T-cell (primary cell): ENCODE measurements at places on chromosomes 1 and 21.

GRCh38 chr1:226763905-226764264 is 24.8 kb upstream of the ITPKB start:
- DNase-seq = no peak

- no peak for DNase-seq
Observed at GRCh38 chr1:151583796-151584195, 28.1 kb upstream of the SNX27 start.

DNA sequence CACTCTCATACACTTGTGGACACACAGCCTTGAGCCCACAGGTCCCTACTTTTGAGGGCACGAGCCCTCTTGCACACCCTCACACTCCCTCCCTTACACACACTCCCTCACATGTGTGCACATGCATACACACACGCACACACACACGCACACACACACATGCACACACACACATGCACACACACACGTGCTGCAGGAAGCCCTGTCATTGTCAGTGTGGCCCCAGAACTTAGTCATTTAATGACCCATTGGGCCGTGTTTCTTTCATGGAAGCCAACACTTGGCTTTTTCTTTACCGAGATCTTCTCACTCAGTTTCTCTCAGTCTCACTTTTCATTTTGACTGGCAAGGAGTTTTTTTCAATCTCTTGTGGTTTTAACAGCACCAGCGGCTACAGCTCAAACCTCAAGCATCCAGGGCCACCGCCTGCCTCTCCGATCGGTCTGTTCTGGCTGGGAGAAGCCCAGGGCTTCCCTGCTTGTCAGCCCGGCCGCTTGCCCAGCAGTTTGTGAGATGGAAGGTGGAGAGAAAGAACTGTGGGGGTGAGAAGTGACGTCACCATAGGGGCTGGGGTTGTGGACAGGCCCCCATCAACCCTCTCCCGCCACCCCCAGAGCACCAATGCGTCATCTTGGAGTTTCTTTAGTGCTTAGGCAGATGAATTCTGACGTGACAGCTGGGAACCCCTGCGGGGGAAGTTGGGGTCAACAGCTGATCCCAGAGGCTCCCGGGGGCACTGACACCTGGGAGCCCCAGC is 15.8 kb upstream of the TNFRSF8 start:
- peak; percentile 23 for DNase-seq

- no peak for DNase-seq
Observed at GRCh38 chr1:85179522-85179921, 21.3 kb downstream of the SYDE2 start.

DNA sequence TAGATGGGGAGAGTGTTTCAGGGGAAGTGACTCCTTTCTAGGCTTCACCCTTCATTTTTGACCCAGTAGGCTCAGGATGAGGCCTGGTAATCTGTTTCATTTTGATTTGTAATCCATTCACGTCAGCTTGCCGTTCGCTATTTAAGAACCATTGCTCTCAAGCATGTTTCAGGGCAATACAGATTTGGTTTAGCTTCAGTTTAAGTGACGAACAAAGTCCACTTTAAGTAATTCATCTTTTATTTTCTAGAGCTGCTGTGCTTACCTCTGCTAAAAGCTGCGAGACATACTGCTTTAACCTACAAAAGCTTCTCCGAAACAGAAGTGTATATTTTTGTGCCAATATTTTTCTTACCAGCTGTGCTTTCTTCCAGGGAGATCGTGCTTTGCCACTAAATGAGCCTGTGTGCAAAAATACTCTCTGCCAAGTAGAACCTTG is 8.9 kb upstream of the FMO3 start:
- DNase-seq = no peak

DNA sequence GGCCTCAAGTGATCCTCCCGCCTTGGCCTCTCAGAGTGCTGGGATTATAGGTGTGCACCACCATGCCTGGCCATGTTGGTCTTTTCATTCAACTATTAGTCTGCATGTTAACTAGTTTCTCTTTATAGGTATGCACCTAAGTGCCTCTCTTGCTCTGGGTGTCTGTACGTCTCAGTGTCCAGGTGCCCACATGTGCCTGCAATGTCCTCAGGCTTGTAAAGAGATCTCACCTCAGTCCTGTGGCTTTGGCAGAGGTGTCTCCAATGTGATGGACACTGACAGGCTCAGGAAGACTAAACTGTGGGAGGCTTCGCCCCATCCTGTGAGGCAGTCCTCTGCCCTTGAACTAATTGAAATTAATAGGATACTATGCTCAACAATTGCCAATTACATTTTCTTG is 526.3 kb downstream of the PTPRU start:
- no peak for DNase-seq

DNA sequence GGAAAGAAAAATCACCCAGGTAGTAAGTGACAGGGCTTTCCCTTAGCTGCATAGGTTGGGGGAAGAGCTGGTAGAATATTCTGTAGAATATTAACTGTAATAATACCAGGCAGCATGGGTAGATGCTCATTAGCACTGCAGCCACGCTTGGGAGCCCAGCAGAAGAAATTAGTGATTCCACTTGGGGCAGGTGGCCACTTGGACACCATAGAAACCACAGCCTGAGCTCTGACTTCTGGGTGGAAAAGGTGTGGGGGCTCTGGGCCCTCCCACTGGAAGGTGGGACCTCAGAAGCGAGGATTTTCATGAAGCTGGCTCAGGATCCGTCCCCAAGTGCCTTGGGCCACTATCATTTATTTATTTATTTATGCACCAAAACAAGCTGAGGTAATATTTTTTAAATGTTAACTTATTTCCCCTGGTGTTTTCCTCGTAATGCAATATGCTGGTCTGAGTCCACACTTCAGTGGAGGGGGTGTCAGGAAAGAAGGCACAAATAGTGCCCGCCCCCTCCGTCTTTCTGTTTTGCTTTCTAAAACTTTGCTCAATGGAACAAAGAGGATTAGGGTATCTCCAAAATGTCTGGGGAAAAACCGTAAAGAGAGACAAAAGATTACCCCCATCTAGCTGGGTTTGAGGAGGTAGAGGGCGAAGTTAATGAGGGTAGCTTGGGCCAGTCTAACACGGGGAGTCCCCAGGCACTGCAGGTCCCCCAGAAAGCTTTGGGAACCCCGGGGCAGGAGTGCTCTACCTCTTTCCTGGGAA is 75.2 kb upstream of the GADD45A start:
- DNase-seq = no peak

- no peak for DNase-seq
Observed at GRCh38 chr1:6328091-6328490, 65.5 kb downstream of the ACOT7 start.

DNA sequence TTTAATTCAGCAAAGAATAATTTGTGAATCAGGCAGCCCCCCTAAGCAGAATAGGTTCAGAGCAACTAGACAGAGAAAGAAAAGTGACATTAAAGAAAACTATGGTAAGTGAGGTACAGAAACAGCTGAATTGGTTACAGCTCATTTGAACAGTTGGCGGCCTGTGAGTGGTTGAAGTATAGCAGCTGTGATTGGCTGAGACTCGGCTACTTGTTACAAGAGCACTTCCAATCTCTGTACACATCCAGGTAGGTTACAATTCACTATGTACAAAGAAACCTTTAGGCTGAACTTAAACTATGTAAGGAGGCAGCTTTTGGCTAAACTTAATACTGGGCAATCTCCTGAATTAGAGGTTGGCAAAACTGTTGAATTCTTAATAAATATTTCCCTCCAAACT is 171.1 kb upstream of the LHX8 start:
- DNase-seq = no peak

DNA sequence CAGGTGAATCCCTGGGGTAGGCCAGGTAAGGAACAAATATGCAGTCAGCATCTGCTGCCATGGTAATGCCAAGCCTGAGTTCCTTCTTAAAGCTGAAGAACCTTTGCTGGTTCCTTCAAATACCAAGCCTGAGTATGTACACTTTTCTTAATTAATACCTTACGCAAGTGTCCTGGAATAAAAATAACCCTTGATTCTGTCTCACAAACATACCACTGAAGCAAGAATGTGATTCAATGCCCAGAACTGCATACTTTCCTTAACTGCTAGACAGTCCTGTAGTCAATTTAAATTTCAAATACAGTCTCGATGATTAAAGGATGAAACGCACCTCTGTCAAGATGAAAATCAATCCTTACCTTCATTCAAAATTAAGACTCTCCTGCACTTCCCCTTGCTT is 634.0 kb upstream of the CHRM3 start:
- DNase-seq = no peak

GRCh38 chr1:115286431-115287205 is 51.4 kb downstream of the NGF start:
- DNase-seq = no peak

GRCh38 chr21:42158846-42159245 is 60.1 kb upstream of the ABCG1 start:
- DNase-seq = no peak

GRCh38 chr1:28037946-28038345 is 50.5 kb downstream of the EYA3 start:
- DNase-seq = no peak

DNA sequence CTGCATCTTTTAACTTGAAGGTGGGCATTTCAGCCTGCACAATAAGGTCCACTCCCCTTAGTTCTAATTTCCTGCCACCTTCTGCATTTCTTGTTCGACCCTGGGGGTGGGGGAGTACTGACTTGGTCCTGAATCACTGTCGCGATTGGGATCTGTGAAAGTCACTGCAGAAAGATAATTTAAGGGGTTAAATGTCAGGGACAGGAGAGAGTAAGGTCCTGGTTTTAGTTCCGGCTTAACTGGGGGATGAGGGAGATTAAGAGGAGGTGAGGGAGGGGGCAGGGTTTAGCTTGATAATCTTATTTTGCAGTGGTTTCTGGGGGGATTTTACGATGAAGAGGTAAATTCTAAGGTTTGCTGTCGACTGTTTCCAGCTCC is 128.1 kb downstream of the MRPS6 start:
- DNase-seq = no peak

DNA sequence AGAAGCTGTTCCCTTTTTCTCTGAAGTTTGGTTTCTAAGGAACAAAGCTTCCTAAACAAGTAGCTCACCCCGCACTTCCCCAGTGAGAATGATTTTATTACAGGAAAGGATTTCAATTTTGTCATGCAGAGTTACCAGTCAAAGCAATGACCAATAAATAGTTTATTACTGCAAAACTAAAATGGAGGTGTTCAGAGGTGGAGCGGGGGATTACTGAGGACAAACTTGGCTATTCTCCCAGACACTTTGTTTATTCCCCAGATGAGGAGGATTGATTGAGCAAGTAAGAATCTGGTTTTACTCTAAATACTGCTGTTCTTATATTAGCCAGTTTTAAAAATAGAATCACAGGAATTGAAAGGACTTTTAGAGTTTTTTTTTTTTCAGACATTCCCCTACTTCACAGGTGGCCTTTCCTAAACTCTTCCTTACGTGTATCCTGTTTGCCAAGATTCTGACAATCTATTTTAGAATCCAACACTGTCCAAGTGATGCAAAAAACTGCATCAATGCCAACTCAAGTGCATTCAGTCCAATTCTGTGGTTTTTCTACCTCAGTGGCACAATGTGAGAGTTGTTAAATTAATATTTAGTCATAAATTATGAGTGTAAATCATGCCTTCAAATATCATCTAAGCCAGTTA is 136.1 kb downstream of the TNFSF18 start:
- DNase-seq = no peak

GRCh38 chr1:185808631-185809030 is 74.4 kb downstream of the HMCN1 start:
- no peak for DNase-seq
